Diencephalon (tissue), 1 donor: ENCODE measurements at places on chromosomes 5 and 9. TPM values are rescaled to one million over a fixed set of nuclear protein-coding genes. Genes with fewer than 3 reads are reported as not detected.

The GDNF gene
- total RNA-seq, result 0.23 TPM

The INSYN2B gene
- 7.4 TPM for total RNA-seq

The AQP7 gene
- not detected for total RNA-seq

The HK3 gene
- total RNA-seq, result 1.2 TPM

The PCDHA3 gene
- 20.1 TPM for total RNA-seq

The WNK2 gene
- total RNA-seq, result 30.7 TPM

The TUT7 gene
- 34.1 TPM for total RNA-seq

The DIMT1 gene
- 15.2 TPM for total RNA-seq

The HTR1A gene
- total RNA-seq, result 5.5 TPM

The LPAR1 gene
- total RNA-seq, result 25.8 TPM

The GAPT gene
- total RNA-seq, result 0.92 TPM

The DMRT2 gene
- 0.23 TPM for total RNA-seq

The MLANA gene
- total RNA-seq, result not detected

The MSX2 gene
- 0.69 TPM for total RNA-seq

The ADCY2 gene
- total RNA-seq, result 32.3 TPM

The ESM1 gene
- 2.3 TPM for total RNA-seq

The TMC1 gene
- total RNA-seq, result 0.46 TPM

The PGM5 gene
- 3.2 TPM for total RNA-seq

The CARTPT gene
- total RNA-seq, result 2.3 TPM

The TPM2 gene
- total RNA-seq, result 14.1 TPM

The PCA3 gene
- total RNA-seq, result 1.4 TPM

The STPG3 gene
- not detected for total RNA-seq

The SLC36A3 gene
- not detected for total RNA-seq

The IL13 gene
- total RNA-seq, result not detected

The IFNA13 gene
- not detected for total RNA-seq

The HAND1 gene
- not detected for total RNA-seq

The KCNN2 gene
- 33.9 TPM for total RNA-seq

The IGIP gene
- 16.6 TPM for total RNA-seq

The GOLM1 gene
- total RNA-seq, result 124 TPM

The SLC1A3 gene
- total RNA-seq, result 418 TPM

The KYAT1 gene
- 9.0 TPM for total RNA-seq

The FAXDC2 gene
- 4.6 TPM for total RNA-seq

The PURA gene
- total RNA-seq, result 19.8 TPM

The RAD23B gene
- 107 TPM for total RNA-seq

The CAMK2A gene
- total RNA-seq, result 59.7 TPM

The IL9 gene
- not detected for total RNA-seq

The LTC4S gene
- total RNA-seq, result 2.1 TPM

The F2RL2 gene
- 1.2 TPM for total RNA-seq

The PPIC gene
- 7.2 TPM for total RNA-seq

The SLU7 gene
- total RNA-seq, result 48.2 TPM

The C5orf52 gene
- not detected for total RNA-seq

The TMEM171 gene
- 0.23 TPM for total RNA-seq

The CYLC2 gene
- total RNA-seq, result not detected

The OLFML2A gene
- total RNA-seq, result 2.3 TPM

The ZNF454 gene
- total RNA-seq, result 10.6 TPM

The SARDH gene
- total RNA-seq, result 4.2 TPM

The SEMA5A gene
- 47.5 TPM for total RNA-seq

The UQCRQ gene
- 90.7 TPM for total RNA-seq

The HAVCR1 gene
- 0.23 TPM for total RNA-seq

The OTULINL gene
- 14.1 TPM for total RNA-seq

The DENND4C gene
- 70.6 TPM for total RNA-seq
